HT1080 (cell line): ENCODE measurements at places on chromosomes 13 and 19. TPM values are rescaled to one million over a fixed set of nuclear protein-coding genes. Genes with fewer than 3 reads are reported as not detected.

DNA sequence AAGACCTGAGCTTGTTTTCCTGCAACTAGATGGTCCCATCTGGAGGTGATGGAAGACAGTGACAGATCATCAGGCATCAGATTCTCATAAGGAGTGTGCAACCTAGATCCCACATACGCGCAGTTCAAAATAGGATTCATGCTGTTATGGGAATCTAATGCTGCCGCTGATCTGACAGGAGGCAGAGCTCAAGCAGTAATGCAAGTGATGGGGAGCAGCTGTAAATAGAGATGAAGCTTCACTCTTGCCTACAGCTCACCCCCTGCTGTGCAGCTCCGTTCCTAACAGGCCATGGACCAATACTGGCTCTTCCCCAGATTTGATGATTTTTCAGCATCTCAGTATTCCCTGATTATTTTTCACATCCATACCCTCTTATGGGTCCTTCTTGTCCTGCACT is 208.4 kb upstream of the RXFP2 start:
- no peak for DNase-seq

- DNase-seq, result no peak
Measured at GRCh38 chr19:3420244-3420755, 53.9 kb downstream of the NFIC start.

GRCh38 chr19:19356901-19357566 is 36.4 kb downstream of the MAU2 start:
- no peak for DNase-seq

DNA sequence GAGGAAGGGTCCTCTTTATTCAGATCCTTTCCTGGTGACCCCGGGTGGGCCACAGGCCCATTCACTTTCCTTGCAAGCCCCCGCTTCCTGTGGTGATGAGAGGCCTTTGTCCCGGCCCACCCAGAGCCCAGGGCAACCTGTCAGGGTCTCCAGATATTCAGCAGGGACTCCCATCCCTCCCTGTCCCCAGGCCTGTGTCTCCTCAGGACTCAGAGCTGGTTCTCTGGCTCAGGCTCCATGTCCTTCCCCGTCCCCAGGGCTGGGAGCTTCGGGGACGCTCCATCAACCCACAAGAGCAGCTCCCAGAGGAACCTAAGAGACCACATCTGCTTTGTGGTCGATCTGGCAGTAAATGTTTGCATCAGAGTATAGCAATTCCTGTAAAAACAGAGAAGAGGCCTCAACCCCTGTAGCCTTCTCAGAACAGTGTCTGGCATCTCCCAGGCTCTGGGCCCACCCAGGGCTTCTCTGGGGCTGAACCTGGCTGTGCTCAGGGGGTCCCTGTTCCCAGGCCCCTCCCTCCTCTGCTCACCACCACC is 7.8 kb downstream of the CEACAM4 start:
- DNase-seq, result no peak

- DNase-seq, result no peak
Measured at GRCh38 chr13:20826843-20827560, 53.2 kb upstream of the EEF1AKMT1 start.

DNA sequence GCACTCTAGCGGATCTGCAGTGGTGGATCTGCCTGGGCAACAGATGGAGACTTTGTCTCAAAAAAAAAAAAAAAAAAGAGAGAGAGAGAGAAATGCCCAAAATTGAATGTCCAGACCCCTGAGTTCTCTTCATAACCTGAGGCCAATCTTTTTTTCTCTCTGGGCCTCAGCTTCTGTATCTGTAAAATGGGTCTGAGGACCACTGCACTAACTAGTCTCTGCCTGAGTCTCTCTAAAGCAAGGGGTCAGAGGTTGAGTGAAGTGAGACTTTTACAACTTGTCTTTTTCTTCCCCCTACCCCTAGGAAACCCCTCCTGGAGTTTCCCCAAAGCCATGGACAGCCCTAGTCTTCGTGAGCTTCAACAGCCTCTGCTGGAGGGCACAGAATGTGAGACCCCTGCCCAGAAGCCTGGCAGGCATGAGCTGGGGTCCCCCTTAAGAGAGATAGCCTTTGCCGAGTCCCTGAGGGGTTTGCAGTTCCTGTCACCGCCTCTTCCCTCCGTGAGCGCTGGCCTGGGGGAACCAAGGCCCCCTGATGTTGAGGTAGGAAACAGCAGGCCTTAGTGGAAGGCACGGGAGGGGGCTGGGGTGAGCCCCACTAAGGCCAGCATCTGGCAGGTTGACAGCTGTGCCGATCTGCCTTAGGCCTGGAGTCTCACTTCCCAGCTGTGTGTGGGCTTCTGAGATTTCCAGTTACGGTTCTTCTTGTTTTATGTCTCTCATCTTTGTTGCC is 1.8 kb downstream of the TMEM91 start:
- no peak for DNase-seq

GRCh38 chr13:100722517-100722916 is 47.9 kb upstream of the TMTC4 start:
- no peak for DNase-seq

GRCh38 chr13:107339209-107339608 is 771.3 kb upstream of the ARGLU1 start:
- peak; percentile 61 for DNase-seq

DNA sequence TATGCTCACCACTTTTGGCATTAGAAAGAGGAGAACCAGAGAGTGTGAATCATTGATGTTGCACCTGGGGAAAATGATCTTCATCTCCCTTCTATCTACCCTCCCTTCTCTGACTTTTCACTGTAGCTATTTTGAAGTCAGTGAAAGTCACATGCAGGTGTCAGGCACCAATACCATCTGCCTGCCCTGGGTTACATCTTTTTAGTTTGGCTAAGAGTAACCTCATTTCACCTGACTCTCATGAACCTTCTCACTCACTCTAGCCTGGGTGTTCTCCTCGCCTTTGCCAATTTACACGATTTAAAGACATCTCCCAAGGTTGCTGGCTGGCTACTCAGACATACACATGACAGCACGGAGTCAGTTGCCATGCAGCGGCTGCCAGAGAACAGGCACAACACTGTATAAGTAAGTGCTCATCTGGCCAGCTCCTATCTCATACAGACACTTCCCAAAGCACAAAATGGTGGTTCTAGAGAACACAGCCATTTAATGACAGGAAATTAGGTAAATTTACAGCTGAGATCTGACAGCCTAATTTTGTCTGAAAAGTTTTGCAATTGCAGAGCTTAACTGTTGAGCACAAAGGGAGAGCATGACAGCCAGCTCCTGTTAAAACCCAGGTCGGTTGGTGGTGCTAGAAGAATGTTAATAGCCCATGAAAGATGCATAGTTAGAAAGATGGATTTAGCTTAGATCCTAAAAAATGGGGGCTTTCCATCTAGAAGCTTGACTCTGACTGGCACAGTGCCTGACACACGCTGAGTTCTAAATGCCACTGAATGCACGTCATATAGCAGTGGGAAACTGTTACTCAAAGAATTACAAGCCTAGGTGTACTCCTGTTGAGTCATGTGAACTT is 32.5 kb downstream of the LCP1 start:
- DNase-seq, result peak; percentile 28

GRCh38 chr19:43562698-43563241 is 12.6 kb downstream of the XRCC1 start:
- peak; percentile 100 for DNase-seq

- DNase-seq, result no peak
Measured at GRCh38 chr19:3976495-3977241, 5.8 kb upstream of the DAPK3 start.

- no peak for DNase-seq
Measured at GRCh38 chr19:45098521-45099466, 5.8 kb downstream of the PPP1R37 start.

- peak; percentile 84 for DNase-seq
Measured at GRCh38 chr13:76383676-76384461, 502.3 kb downstream of the KCTD12 start.

GRCh38 chr19:45809643-45810159 is 5.4 kb downstream of the RSPH6A start:
- peak; percentile 94 for DNase-seq

IGFLR1 gene
- 2.9 and 11.1 TPM in 2 replicates for total RNA-seq

FPR2 gene
- 0.05 TPM in 1 of 2 replicates, not detected in the other for total RNA-seq
